Trophoblast cell (in vitro differentiated cells and primary cell): ENCODE measurements at places on chromosomes 5 and 9.

DNA sequence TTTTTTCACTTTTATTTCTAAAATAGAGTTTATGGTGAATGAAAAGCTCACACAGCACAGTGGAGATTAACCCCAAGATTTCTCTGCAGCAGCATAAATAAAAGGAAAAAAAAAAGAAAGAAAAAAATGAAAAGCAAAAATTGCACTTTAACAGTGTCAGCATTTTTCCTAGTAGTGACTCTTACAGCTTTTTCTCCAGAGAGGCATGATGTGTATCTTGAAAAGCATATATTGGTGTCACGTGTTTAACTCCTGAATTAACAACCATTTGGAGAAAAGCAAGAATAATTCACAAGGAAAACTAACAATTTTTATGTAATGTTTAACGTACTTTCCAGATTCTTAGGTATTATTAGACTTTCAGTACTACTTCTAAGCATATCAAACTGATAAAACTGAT is 67.9 kb downstream of the ADGRV1 start:
- no peak for DNase-seq

DNA sequence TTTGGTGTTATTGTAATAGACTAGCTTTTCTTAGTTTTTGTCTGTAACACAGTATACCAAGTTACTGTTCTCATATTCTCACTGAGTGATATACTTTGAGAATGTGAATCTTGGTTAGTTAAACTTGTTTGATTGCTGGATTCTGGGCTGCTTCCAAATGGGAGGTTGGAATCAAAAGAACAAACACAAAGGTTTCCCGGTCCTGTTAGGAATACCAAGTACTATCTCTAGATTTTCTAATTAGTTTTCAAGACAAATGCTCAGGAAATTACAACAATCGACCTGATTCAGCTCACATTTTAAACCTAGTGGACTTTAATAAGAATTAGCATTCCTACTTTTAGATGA is 244.3 kb downstream of the CSNK1G3 start:
- no peak for DNase-seq

- DNase-seq = peak; percentile 14
These were observed 297.3 kb downstream of the NR3C1 start for GRCh38 chr5:143106174-143106573.

DNA sequence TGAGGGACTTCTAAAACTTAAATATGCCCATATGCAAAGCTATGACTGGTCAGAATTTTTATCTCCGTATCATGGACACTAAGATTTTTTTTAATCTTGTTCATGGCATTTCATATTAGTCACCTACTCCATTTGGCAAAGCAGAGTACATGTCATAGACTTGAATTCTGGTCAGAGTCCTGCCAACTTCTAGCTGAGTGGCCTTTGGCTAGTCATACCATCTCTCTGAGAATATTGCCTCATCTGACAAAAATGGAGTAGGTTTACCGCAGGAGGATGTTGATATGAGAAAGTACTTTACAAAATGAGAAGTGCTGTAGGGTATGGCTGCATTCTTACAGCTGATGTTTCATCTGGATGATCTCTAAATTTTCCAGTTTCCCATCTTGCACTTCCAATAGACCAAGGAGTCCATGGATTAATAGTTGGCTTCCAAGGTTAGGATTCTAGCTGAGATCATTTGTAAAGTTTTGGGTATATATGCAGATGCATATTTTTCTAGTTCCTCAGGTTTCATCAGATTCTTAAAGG is 150.8 kb upstream of the NR3C1 start:
- peak; percentile 87 for DNase-seq

DNA sequence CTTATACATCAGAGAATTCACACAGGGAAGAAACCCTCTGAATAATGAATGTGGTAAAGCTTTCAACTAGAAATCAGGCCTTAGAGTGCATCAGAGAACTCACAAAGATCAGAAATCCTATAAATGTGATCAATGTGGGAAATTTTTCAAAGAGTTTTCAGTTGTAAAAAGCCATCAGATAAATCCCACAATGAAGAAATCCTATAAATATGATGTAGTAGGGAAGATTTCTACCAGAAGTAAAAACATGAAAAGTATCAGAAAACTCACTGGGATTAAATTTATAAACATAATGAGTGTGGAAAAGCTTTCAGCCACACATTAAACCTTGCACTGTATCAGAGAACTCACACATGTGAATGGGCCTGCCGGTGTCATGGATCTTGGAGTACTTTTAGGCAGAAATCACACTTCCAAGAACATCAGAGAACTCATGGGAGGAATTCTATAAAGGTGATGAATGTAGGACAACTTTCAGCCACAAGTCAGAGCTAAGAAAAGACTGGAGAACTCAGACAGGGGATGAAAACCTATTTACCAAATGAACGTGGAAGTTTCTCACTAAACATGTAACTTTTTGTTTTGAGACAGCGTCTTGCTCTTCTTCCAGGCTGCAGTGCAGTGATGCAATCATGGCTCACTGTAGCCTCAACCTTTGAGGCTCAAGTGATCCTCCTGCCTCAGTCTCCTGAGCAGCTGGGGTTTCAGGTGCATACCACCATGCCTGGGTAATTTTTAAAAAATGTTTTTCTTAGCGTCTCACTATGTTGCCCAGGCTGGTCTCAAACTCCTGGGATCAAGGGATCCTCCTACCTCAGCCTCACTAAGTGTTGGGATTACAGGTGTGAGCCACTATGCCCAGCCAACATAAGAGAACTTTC is 39.5 kb downstream of the ZNF510 start:
- DNase-seq = no peak

DNA sequence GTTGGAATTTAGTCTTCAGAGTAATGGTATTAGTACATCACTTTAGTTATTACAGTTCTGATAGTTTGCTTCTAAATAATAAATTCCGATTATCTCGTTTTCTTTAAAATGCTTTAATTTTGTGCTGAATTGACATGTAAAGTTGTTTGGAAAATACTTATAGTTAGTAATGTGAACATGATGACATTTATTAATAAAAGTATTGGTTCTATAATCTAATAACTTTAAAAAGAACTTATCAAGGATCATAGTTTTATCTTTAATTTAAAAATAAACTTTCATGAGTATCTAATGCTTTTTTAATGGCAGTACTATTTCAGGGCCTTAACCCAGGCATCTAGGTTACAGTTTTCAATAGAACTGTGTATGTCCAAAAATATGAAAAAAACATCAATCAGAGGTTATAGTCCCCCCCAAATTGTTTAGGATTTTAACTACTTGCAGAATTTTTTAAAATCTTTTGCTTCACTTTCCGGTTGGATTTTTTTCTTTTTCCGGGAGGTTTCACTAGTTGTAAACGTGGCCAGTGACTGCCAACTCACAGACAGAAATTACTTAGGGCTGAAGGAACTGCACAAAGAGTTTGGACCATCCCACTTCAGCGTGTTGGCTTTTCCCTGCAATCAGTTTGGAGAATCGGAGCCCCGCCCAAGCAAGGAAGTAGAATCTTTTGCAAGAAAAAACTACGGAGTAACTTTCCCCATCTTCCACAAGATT is 680 bp downstream of the GPX8 start:
- peak; percentile 73 for DNase-seq

GRCh38 chr5:148805326-148806290 is 20.8 kb upstream of the ADRB2 start:
- no peak for DNase-seq

DNA sequence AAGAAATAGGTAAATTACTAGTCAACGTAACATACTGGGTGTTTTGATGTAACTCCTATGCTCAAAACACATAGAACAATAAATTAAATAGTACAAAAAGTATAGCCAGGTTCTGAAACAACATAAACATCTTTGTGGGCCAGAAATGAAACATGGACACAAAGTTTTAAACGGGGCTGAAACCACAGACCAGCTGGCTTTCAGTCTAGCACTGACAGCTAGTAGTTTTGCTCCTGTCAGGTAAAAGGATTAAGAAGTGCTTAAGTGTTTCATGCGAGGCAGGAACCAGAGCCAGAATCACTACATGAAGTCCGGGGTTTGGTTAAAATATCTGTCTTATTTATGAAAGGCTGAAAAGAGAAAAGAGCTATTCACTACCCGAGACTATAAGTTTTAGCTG is 19.5 kb downstream of the DCAF10 start:
- DNase-seq = no peak

DNA sequence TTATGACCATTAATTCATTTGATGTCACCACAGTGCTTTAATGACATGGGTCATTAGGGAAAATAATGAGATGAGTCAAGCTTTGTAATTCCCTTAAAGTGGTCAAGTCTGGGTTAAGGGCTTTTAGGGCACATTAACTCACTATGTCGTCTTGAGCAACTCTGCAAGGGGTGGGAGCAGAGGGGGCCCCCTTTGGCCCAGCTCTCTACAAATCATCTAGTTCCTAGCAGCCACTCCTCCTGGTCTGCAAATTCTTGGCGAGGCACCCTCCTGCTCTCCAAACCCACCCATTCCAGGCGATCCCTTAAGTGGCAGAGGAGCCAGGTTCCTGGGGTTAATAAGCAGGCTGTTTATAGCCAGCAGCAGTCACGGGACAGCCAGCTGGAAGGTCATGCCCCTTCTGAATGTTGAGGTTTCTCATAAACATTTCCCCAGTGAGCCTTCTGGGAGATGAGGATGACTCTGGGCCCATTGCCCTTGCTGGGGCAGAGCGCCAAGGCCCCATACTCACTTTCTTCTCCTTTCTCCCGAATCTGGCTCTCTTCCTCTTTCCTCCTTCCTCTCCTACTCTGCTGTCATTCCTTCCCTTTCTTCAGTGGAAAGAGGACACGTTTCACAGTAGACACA is 14.3 kb upstream of the GPX3 start:
- no peak for DNase-seq

GRCh38 chr5:131786036-131786435 is 10.8 kb downstream of the FNIP1 start:
- peak; percentile 50 for DNase-seq

DNA sequence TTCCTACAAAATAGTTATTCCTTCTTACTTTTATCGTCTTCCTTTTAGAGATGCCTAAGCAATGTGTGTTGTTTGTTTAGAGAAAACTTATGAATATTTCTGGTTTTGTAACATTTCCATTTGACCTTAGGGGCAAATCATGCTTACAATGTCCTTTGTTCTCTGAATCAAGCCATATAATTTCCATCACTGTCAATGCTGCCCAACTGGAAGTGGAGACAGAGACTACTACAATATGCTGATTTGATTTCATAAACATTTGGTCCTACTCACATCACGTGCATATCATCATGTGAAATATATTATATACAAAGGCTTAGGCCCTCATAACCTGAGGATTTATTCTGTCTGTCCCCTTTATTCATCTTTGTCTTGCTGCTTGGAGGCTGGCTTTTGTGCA is 183.2 kb upstream of the CD180 start:
- DNase-seq = no peak

- peak; percentile 34 for DNase-seq
These were observed 1.0 kb downstream of the CEMIP2 start for GRCh38 chr9:71767163-71767775.

- DNase-seq = no peak
These were observed 10.9 kb upstream of the UBLCP1 start for GRCh38 chr5:159252195-159252594.

GRCh38 chr5:23405316-23406068 is 101.9 kb upstream of the PRDM9 start:
- DNase-seq = no peak

GRCh38 chr5:132677191-132677590 is 3.4 kb downstream of the IL4 start:
- peak; percentile 93 for DNase-seq

GRCh38 chr9:117929868-117930267 is 225.7 kb downstream of the TLR4 start:
- DNase-seq = no peak

DNA sequence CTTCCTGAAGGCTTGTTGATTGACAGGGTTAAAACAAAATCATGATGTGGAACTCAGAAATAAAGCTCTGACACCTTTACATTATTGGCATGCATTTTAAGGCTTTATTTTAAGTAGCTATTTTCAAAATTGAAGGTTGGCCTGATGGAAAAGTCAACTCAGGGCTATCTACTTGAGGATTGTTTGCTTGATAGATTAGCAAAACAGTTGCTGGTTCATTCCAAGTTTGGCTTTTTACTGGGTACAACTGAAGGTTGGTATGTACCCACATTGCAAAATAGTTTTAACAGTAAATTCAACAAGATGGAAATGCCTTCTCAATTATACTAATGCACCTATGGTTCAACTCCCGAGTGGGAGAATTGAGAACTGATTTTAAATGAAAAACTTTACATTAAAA is 161.8 kb upstream of the ELL2 start:
- DNase-seq = no peak

DNA sequence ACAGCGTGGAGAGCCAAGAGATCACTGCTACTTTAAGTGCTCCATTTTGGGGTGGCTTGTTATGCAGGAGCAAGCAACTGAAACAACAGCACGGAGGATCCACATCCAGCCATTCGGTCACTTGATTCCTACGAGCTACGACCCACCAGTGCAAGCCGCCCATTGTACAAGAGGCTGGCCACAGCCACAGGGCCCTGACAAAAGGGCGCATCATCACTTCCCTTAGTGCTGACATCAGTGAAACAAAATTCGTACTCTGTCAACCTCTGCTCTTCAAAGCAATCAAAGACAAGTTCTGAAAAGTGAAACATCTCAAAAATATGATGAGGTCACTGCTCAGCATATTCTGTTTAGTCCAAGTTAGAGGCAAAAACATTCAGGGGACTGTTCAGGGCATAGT is 168.4 kb downstream of the GADD45G start:
- DNase-seq = peak; percentile 44

DNA sequence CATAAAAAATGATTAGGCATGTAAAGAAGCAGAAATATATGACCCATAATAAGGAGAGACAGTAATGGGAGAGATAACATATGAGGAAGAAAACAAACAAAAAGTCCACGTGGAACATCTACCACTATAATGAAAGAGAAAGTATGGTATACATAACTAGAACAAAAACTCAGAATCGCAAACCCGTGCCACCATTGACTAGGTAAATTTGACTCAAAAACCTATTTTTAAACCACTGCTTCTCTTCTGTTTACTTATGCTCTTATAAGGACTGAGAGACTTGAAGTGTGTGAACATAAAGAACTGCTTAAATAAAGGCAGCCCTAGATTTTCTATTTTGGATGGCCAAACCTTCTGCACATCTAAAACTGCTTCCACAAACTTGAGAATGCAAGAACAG is 330.7 kb downstream of the CAAP1 start:
- no peak for DNase-seq

DNA sequence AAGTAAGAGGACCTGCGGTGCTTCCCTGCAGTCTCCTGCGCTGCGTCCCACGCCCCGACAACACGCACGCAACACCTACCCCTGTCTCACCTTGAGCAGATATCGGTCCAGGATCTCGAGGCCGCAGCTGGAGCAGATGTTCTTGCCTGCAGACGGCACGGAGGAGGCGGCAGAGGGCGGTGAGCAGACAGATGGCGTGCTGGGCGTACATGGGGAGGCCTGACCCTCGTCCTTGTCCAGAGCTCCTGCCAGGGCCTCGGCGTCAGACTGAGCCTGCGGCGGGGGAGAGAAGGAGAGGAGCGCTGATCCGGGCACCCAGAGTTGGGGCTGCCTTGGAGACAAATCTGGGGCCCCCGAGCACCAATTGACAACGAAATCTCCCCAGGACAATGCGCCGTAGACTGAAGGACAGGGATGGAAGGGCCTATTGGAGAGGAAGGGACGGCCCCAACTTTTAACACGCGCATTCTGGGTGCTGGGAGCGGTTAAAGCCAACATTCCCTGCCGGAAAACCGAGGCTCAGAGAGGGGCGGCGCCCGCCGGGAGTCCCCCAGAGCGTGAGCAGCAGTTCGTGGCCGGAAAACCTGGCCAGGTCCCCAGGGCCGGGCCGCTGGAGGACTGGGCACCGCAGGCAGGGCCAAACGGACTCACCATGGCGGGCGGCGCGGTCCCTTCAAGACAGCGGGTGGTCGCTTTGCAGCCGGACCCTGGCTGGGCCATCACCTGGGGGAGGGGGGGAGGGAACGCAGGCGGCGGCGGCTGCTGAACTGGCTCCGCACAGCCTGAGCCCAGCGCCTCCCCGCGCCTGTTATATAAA is 1.8 kb downstream of the LHX6 start:
- no peak for DNase-seq
